ENCODE measurements at places on chromosomes 4 and X. TPM values are rescaled to one million over a fixed set of nuclear protein-coding genes. Genes with fewer than 3 reads are reported as not detected.

- no peaks in the 10 kb centered on the region for H3K27me3 ChIP-seq
- no peaks in the 10 kb centered on the region for H3K36me3 ChIP-seq
- H3K4me3 ChIP-seq, result no peak overlapping the region
- no peak for DNase-seq
Measured at GRCh38 chrX:71636438-71637252, 18.3 kb upstream of the CXCR3 start.

- H3K27ac ChIP-seq, result no peak overlapping the region
- H3K4me3 ChIP-seq, result no peak overlapping the region
- no peaks in the 10 kb centered on the region for H3K36me3 ChIP-seq
- DNase-seq, result no peak
Measured at GRCh38 chr4:103030791-103031190, 11.3 kb upstream of the SLC9B1 start.

DNA sequence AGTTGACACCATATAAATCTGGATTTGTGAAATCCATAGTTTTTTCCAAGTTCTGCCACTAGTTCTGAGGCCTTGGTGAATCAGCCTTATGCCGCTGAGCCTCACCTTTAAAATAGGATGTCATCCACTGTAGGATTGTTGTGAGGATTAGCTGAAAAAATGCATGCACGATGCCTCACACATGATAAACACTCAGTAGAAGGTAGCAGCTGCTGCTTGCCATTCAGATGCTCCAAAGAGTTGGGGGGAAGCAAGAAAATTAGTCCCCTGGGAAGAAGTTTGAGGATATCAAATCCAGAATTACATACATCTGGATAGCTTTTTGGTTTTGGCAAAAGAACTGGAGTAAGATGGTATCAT is 7.4 kb downstream of the MMAA start:
- no peaks in the 10 kb centered on the region for H3K36me3 ChIP-seq
- no peak for DNase-seq
- no peaks in the 10 kb centered on the region for H3K4me1 ChIP-seq
- no peak overlapping the region for H3K27ac ChIP-seq
- H3K4me3 ChIP-seq, result no peak overlapping the region

Gene INTS6L
- 11.2 TPM for total RNA-seq

Gene WDR44
- total RNA-seq, result 17.5 TPM

Gene MAGEB17
- not detected for total RNA-seq

DNA sequence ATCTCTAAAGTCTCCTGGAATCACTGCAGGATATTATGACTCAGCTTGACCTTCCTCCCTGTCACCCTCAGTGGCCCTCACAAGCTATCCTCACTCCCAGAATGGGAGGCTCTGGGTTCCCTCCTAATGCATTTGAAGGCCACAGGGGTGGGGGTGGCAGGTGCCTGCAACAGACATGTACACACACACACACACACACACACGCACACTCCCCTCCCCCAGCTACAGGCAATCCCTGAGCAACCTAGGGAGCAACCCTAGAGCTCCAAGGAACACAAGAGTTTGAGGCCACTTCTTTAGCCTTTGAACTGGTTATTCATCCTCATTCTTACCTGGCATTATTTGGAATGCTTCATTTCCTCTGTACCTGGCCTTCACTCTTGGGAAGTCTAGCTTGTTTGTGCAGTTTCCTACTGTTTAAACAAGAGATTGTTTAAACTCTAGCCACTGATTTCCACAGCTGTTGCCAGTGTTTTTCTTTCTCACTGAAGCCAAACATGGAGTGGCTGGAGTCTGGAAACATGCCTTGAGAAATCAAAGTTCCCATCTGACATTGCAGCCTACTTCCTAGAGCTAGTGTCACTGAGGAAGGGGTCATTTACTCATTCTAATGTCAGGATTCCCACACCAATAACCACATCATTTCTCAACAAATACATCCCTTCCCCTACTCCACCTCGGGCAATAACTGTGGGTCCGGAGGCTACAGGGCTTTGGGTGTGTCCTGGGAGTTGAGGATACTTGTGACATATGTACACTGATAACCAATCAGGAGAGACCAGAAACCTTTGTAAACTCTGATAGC is 37.7 kb downstream of the MAOA start:
- no peak for DNase-seq
- peaks cover 9% of the 10 kb centered on the region for H3K4me1 ChIP-seq
- no peaks in the 10 kb centered on the region for H3K27me3 ChIP-seq
- H3K4me3 ChIP-seq, result no peak overlapping the region
- H3K36me3 ChIP-seq, result no peaks in the 10 kb centered on the region

Gene ASB5
- total RNA-seq, result not detected

DNA sequence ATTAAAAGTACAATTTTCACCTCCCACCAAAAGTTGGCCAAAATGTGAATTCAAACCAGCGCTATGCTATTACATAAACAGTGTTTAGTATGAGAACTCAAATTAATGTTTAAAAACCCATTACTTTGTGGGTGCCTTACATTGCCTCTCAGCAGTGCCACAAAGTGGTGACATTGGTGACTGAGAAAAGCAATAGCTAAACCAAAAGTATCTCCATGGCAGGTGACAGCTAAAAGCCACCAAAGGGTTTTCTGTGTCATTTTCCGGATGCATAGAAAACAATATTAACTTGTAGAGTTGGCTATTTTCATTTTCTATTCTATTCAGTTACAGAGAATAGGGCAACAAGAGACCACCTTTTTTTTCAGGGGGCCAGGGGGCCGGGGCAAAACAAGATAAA is 261.2 kb downstream of the MAPK10 start:
- no peak overlapping the region for H3K27ac ChIP-seq
- H3K36me3 ChIP-seq, result no peaks in the 10 kb centered on the region
- H3K4me1 ChIP-seq, result no peaks in the 10 kb centered on the region
- DNase-seq, result no peak

GRCh38 chr4:150390531-150390910 is 191.4 kb upstream of the MAB21L2 start:
- H3K4me1 ChIP-seq, result no peaks in the 10 kb centered on the region
- no peak overlapping the region for H3K4me3 ChIP-seq
- no peak for DNase-seq
- no peaks in the 10 kb centered on the region for H3K27me3 ChIP-seq

Gene EGFL6
- not detected for total RNA-seq

- no peaks in the 10 kb centered on the region for H3K36me3 ChIP-seq
- H3K4me3 ChIP-seq, result no peak overlapping the region
- no peak overlapping the region for H3K27ac ChIP-seq
Measured at GRCh38 chr4:85180533-85180932, 214.0 kb upstream of the WDFY3 start.

GRCh38 chrX:7889135-7889534 is 38.1 kb downstream of the PNPLA4 start:
- no peak overlapping the region for H3K4me3 ChIP-seq
- DNase-seq, result no peak
- H3K4me1 ChIP-seq, result no peaks in the 10 kb centered on the region

Gene NUDT10
- total RNA-seq, result not detected

Gene SYP
- total RNA-seq, result 6.7 TPM

DNA sequence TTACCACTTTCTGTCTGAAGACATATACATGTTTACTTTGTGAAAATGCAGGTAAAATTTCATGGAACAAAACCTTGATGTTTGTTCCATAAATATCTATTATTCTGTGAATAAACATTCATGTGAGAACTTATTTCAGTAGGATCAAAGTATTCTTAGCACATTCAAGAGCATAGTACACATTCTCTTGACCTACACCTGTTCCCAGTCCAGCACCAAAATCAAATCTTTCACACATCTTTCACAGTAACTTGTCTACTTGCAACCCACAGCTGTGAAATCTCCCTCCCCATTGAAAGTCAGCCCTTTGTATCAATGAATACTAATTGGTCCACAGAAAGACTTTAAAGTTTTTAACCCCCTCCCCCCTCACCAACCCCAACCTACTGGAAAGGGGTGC is 283.2 kb downstream of the GPC3 start:
- no peaks in the 10 kb centered on the region for H3K4me1 ChIP-seq
- no peaks in the 10 kb centered on the region for H3K36me3 ChIP-seq

- H3K27me3 ChIP-seq, result no peaks in the 10 kb centered on the region
- H3K4me3 ChIP-seq, result no peak overlapping the region
- no peak overlapping the region for H3K27ac ChIP-seq
- DNase-seq, result no peak
Measured at GRCh38 chrX:57119416-57119815, 1.9 kb downstream of the SPIN2B start.

DNA sequence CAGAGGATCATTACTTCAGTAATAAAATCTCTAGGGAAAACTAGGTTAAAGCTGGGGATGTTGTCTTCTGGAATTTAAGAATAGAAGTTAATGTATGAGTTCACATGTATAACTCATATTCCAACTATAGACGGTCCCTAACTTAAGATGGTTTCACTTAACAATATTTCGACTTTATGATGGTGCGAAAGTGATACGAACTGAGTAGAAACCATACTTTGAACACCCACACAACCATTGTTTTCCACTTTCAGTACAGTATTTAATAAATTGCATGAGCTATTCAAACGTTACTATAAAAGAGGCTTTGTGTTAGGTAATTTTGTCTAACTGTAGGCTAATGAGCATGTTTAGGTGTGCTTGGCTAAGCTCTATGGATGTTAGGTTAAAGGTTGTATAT is 38.7 kb downstream of the CCSER1 start:
- no peak for DNase-seq
- no peaks in the 10 kb centered on the region for H3K27me3 ChIP-seq
- H3K36me3 ChIP-seq, result no peaks in the 10 kb centered on the region

GRCh38 chr4:31923634-31924033 is 1203.5 kb downstream of the PCDH7 start:
- H3K36me3 ChIP-seq, result no peaks in the 10 kb centered on the region
- no peaks in the 10 kb centered on the region for H3K27me3 ChIP-seq
- no peak overlapping the region for H3K4me3 ChIP-seq
- no peaks in the 10 kb centered on the region for H3K4me1 ChIP-seq
- no peak overlapping the region for H3K27ac ChIP-seq

DNA sequence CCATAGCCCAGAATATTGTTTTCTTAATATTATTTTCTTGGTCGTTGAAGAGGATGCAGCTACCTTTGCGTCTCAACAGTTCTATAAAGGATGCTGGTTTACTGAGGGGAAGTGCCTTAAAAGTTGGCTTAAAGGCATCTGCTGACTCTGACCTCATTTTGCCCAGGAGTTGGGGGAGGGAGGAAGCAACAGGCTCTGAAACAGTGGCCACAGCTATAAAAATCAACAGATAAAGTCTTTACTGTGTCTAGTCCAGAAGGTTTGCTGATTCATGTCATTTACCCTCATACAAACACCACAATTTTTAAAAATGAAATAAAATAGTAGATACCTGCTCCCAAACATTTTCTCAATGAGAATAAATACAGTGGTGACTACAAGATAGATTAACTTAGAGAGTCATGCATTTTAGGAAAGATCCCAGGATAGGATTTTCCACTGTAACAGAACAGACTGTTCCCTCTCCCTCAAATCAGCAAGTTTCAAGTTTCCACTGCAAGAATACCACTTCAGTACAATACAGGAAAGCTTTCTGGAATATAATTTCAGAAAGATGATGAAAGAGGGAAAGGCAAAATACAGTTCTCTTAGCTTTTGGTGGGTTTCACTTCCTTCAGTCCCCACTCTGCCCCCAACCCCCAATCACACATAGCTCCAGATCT is 1.9 kb downstream of the PHKA1 start:
- H3K4me1 ChIP-seq, result no peaks in the 10 kb centered on the region
- no peaks in the 10 kb centered on the region for H3K27me3 ChIP-seq
- no peak overlapping the region for H3K4me3 ChIP-seq
- no peak for DNase-seq
- no peak overlapping the region for H3K27ac ChIP-seq

Gene MSX1
- total RNA-seq, result not detected

DNA sequence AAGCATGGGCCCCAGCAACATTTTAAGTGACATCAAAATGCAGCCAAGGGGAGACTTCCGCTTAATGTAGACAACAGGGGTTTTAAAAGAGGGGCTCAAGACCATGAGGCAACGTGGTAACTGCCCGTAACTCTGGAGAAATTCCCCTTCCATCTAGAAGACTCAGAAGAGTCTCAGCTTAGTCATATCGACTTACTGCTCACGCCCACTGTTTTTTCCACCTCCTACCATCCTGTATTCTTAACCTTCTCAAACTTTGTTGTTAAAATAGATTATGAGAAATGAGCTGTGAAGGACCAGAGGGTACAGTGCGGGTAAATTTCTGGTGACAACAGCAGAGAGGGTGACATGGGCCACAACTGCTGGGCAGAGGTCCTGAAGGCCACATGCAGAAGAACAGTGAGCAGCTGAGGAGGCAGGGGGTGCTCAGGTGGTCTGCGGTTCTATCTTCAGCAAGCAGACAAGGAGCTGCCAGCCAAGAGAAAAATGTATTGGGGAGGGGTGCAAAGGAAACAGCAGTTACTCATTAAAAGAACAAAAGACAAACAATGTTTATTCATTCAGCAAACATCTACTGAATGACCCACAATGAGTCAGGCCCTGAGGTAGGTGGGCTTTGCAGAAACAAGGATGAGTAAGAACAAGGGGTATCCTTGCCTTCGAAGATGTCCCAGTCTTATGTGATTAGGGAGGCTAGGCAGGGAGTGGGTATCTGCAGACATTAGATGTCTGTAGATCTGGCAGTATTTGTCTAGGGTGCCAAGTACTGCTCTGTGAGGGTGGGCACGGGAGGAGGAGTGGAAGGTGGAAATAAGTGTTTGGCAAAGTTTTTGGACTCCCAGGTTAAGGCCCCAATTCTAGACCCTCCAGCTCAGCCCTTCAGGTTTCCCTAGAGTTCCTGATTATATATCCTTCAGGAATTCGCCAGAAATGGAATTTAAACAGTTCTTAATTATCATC is 175.3 kb downstream of the TSPAN5 start:
- DNase-seq, result no peak
- no peaks in the 10 kb centered on the region for H3K4me1 ChIP-seq
- H3K27ac ChIP-seq, result no peak overlapping the region
- no peaks in the 10 kb centered on the region for H3K36me3 ChIP-seq
- no peak overlapping the region for H3K4me3 ChIP-seq
- no peaks in the 10 kb centered on the region for H3K27me3 ChIP-seq

Gene S100G
- not detected for total RNA-seq

Gene ZRSR2
- total RNA-seq, result 16.5 TPM

Gene FAM9C
- total RNA-seq, result 1.6 TPM

DNA sequence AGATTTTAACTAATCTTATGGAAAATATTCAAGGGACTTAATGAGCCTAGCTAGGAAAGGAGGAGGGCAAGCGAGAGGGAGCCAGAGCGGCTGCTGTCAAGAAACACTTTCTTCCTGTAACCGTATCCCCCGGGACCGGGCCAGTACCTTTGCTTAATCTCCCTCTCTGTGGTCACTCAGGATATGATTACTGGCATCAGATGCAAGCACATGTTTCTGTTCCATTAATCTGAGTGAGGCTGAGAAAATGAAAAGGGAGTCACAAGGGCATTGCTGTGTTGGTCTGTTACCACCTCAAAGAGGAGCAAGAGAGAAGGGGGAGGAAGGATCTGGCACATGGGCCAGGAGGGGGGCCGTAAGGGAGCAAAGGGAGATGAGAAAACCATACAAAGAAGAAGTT is 356.7 kb upstream of the GATB start:
- H3K4me1 ChIP-seq, result no peaks in the 10 kb centered on the region
- no peaks in the 10 kb centered on the region for H3K36me3 ChIP-seq
- no peak for DNase-seq
- H3K27ac ChIP-seq, result no peak overlapping the region
